Substantia nigra (tissue), 51 donors: ENCODE measurements at places on chromosomes 12 and 14.

DNA sequence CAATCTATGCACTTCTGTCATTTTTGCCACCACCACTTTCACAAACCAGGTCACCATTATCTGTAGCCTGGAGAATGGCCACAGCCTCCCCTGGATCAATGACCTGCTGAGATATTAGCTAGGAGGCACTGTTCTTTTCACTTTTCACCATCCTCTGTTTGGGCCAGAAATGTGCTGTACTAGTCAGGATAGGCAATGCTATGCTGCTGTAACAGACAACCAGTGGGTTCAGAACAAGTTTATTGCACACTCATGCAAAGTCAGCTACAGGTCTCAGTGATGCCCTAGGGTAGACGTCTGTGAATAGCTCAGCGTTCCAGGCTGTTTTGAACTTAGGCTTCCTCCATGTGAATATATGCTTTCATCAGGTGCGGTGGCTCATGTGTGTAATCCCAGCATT, 231.5 kb downstream of the SUDS3 start:
- no peak for DNase-seq

DNA sequence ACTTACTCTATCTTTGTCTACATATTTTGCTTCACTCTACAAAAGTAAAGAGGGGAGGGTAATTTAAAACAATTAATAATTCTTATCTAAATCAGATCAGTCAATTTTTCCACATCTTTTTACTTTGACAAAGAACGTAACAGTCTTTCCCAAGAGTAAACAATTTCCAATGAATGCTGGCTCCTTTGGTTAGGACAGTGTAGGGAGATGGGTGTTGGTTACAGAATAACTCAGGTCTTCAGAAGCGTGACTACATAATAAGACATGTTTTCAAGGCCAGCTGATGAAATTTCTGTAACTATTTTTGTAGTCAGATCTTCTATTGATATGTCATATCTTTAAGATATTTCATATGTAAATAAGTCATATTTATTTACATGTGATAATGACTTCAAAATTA, 183.0 kb upstream of the CAND1 start:
- DNase-seq = no peak

DNA sequence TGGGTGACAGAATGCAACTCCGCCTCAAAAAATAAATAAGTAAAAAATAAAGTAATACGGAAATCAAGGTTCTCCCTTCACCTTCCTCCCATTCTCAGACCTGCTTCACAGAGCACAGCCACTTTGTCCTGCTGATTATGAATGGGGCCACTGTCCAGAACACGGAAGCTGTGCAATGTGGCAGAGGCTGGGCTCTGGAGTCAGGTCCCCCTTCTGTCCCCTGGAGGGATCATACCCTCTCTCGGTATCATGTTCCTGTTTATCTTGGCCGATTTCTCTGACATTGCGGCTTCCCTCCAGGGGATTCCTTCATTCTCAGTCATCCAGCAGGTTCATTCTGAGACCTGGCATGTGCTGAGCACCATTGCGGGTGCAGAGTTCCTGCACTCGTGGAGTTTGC, 11.3 kb downstream of the PPP2R5C start:
- DNase-seq = no peak

- no peak for DNase-seq
These were observed 141.6 kb downstream of the ITPR2 start for GRCh38 chr12:26691234-26691970.

DNA sequence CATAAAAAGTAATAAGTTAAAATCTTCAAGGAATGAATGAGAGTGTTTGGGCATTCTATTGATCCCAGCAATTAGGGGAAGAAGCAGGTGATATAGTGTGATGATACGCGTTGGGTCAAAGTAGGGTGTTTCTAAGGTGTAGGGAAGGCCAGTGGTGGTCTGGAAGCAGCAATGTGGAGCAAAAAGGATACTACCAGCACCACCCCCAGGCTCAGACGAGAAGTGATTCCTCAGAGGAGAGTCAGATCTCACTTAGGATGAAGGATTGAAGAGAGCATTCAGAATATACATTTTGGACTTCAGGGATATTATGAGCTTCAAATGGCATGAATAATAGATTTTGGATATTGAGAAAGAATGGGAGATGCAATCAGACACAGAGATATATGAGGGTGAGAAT, 497.6 kb downstream of the RMST start:
- DNase-seq = no peak

- no peak for DNase-seq
These were observed 7.6 kb downstream of the CEP170B start for GRCh38 chr14:104872469-104873341.

DNA sequence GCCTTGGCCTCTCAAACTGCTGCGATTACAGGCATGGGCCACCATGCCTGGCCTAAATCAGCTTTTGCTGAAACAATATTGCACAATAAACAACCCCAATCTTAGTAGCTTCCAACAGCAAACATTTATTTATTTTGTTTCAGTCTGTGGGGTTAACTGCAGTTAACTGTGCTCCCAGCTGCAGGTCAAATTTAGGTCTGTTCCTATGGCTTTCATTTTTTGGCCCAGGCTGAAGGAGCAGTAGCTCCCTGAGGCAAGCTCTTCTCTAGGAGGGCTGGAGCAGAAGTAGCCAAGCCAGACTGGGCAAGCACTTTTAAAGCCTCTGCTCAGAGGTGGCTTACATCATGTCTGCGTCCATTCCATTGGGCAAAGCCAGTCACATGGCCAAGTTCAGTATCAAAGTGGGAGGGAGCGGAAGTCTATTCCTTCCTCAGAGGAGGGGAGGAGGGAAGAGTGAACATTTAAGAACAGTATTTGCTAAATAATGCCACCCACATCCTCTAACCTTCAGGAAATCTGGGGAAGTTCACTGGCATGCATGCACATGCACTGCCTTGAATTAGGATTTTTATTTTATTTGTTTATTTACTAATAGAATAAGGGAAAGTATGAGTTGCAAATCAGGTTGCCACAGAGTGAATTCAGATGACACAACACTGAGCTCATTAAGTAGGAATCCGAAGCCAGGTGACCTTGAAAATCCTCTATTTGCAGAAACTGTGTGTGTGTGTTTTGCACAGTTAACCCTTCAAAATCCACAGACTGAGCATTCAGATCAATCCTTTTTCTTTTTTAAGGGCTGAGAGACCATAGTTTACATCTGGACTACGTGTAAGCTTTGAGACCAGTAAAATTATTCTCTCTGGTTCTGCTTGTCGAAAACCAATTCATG, 122.0 kb upstream of the SEL1L start:
- DNase-seq = no peak

- DNase-seq = no peak
These were observed 43.9 kb upstream of the AMN1 start for GRCh38 chr12:31772685-31773222.

DNA sequence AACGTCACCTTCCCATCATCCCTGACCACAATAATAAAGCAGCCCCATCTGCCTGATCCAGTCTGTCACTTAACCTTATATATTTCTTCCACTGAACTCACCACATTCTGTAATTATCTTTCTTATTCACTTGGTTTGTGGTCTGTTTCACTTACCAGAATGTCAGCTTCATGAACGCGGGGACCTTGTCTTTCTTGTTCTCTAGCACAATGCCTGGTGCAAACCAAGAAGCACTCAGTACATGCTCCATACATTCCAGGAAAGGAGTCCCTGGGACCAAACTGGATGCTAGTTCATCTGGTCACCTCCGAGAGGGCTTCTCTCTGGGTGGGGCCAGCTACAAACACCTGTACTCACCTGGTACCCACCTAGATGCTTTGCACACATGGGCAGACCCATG, 17.4 kb upstream of the ANKRD33 start:
- DNase-seq = no peak

DNA sequence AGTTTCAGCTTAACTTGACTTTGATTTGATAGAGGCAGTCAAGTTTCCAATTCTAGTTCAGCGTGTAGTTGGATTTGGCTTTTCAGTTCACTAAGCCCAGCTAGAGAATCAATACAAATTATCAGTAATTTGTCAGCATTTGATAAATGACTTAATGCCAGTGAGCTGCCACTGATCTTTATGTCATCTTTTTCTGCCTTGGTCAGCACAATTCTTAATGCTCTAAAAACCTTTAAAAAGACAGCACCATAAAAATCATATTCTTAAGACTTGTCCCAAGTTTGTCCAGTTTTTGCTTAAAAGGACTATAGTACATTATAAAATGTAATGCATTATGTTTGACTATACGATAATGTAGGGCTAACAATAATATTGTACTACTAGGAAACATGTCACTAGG, 920.5 kb downstream of the LRFN5 start:
- DNase-seq = no peak

DNA sequence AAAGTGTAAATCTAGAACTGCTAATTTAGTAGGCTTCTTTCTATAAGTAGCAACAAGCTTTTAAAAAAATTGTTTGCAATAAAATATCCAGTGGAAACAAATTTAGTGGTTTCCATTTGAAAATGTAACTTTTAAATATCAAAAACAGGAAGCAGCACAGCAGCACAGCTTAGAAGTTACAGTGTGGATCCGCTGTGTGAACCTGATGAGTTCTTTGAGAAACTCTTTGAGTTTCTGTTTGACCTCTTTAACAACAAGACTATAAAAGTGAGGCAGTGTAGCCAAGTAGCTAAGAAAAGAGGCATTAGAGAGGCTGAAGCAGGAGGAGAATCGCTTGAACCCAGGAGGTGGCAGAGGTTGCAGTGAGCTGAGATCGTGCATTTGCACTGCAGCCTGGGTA, 178.3 kb downstream of the NAV3 start:
- DNase-seq = no peak

- DNase-seq = no peak
These were observed 177.1 kb downstream of the CACNA1C start for GRCh38 chr12:2229661-2230539.

- no peak for DNase-seq
These were observed 76.9 kb downstream of the VWF start for GRCh38 chr12:6047249-6048237.

GRCh38 chr12:132319359-132319950, 9.9 kb downstream of the GALNT9 start:
- DNase-seq = no peak

DNA sequence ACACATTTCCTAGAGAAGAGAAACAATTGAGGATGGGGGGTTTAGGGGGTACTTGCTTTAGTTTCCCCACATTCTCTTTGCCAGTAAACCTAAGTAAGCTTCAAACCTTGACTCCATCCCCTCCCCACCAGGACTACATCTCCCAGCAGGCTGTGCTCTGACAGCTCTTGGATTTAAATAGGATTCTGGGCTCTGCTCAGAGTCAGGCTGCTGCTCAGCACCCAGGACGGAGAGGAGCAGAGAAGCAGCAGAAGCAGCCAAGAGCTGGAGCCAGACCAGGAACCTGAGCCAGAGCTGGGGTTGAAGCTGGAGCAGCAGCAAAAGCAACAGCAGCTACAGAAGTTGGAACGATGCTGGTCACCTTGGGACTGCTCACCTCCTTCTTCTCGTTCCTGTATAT, 20.6 kb downstream of the RDH12 start:
- DNase-seq = peak; percentile 9

GRCh38 chr12:14443531-14443930, 78.0 kb downstream of the ATF7IP start:
- DNase-seq = no peak

DNA sequence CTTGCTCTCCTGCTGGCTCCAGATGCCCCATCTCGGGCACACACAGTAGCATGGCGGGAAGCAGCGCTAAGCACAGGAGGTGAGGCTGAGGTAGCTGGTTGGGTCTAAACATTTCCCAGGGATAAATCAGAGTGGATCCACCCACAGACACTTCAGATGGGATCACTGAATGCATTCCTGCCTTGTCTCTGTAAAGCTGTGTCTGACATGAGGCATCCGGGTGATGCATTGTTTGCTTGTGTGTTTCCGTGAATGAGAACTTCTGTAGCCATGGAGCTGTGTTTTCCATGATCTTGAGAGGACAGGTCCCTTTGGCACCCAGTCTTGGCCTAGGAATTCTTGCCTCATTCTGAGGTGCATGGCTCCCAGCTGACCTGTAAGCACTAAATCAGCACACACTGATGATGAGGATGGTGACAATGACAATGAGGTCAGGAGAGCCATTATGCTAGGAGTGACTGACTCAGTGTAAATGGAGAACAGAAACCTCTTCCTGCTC, 6.7 kb upstream of the KRT75 start:
- no peak for DNase-seq

- DNase-seq = peak; percentile 32
These were observed 215.9 kb downstream of the CHST11 start for GRCh38 chr12:104672501-104673265.

- peak; percentile 35 for DNase-seq
These were observed 5.0 kb upstream of the DDX47 start for GRCh38 chr12:12807970-12808702.

- no peak for DNase-seq
These were observed 39.2 kb upstream of the PWP1 start for GRCh38 chr12:107646436-107646835.

DNA sequence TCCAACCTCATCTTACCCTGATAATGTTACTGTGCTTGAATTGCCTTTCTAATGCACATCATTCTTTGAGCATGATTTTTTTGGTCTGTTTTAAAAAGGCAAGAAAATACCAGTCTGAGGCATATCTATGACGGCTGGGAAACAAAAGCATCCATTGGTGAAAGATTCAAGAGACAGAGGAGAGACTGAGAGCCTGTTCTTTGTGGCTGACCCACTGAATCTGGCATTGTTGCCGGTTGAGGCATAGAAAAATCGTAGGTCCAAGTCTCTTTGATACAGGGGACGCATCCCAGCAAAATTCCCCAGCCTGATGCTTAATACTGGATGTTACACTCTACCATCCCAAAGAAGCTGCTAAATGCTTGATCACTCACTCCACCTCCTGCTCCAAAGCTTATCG, 2.9 kb upstream of the KLHL42 start:
- DNase-seq = no peak

- DNase-seq = no peak
These were observed 18.1 kb downstream of the CAMKK2 start for GRCh38 chr12:121278169-121279070.

DNA sequence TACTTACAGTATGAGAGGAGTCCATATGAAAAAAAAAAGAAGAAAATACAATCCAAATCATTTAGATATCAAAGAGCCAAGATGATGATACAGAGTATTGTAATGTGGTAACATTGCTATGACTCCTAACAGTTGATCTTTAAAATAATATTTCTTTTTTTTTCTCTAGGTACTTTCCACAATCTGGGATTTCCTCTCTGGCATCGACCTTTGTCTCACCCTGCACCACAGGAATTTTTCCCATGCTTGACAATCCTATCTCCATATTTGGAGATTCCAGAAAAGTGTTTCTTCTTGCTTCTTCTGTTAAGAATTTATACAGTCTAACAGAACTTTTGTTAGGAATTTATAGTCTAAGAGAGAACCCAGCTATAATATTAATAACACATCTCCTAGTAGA, 184.4 kb downstream of the ITPR2 start:
- no peak for DNase-seq

- DNase-seq = no peak
These were observed 10.5 kb upstream of the STAC3 start for GRCh38 chr12:57261428-57261865.
